Neural crest cell (in vitro differentiated cells): ENCODE measurements at places on chromosomes 16 and 17.

DNA sequence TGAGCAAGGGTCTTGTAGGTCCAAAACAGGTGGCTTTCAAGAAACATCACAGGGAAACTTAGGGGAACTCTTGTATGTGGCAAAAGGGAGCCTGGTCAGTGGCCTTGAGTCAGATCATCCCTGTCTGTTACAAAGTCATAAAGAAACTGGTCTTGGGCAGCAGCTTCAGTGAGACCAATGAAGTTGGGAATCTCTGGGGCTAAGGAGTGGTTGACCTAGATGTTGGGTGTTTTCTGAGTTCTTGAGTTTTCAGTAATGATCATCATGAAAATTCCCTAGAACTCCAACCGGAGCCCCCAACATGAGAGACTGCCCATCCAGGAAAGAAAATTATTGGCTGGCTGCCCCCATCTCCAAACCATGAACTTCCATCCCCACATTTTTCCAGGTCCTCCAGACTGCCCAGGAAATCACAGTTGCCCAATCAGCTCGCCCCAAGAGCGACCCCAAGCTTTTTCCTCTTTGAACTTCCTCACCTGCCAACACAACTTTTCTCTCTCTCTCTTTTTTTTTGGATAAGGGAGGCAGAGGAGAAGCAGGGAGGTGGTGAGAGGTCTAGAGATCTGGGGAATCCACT, 3.9 kb downstream of the CCR7 start:
- no peak for DNase-seq

DNA sequence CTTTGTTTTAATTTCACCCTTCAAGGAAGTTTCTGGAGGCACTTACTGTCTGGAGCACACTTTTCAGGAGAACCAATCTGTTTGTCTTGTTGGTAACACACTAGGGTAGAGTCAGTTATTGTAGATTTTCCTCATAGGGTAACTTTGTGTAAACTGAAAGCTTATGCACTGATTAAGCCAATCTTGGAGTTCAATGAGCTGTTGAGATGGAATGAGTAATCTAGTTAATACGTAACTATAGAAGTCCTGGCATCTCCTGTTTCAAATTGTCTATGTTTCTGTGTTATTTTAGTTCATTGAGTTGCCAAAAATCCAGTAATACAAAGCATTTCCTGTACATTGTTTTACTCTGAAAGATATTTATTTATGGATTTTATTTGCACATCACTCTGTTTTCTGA, 111.6 kb upstream of the HAS3 start:
- no peak for DNase-seq

- DNase-seq, result no peak
These were observed 247.0 kb downstream of the CHD9NB start for GRCh38 chr16:52805559-52806168.

DNA sequence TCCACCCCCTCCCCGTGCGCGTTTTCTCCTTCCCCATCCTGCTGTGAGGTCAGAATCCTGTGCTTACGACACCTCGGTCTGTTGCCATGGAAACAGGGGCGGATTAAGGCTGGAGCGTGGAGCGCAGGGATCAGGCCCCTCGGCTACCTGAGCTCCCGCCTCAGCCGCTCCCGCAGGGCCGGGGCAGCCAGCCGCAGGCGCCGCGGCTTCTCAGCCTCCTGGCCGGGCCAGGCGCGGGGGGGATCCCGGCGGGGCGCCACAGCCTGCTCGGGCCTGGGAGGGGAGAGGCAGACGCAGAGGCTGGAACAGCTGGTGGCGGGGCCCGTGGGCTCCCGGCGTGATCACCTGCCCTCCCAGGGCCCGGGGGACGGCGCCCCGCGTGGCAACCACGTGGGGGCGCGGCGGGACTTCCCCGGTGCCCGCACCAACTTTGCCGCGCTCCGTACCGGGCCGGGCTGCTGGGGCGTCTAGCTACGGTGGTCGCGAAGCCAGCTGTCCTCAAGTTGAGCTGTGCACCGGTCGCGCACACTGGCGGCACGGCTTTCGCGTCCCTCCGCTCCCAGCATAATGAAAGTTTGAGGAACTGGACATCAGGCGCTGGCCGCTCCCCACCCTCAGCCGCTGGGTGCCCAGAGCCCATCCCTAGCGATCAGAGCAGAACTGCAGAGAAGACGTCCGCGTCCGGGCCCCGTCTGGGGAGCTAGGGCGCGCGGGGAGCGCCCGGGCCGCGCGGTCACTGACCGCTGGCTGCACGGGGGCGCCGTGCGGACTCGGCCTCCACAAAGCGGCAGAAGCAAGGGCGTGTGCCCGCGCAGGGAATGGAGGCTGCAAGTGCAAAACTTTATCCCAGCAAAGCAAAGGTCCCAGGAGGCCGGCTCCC, 1.2 kb downstream of the RTN4RL1 start:
- DNase-seq, result no peak

GRCh38 chr17:30235386-30236296, at the start of gene SLC6A4:
Gene SLC6A4 (minus strand): TSS chr17:30235697. CDS start chr17:30221958, 13,739 bp downstream.
- DNase-seq, result no peak

DNA sequence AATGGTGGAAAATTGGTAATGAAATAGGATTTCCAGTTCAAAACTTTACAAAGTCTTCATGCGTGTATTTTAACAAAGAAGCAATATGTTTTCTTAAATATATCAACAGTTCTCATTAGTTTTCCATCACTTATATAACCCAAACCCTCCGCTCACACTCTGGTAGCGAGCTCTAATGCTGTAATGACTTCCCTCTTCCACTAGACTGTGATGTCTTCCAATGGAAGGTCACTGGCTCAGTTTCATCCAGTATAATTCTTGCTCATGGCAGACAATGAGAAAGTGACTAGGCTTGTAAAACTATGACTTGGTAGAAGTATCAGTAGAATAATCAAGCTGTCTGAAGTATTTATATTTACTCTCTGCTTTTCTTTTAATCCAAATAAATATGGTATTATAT, 32.8 kb downstream of the NETO2 start:
- no peak for DNase-seq
